Activated CD4-positive, alpha-beta T cell treated with anti-CD3 and anti-CD28 coated beads for 4 hours (primary cell): ENCODE measurements at places on chromosomes 11 and 22.

GRCh38 chr11:35272391-35272902, 133.5 kb downstream of the CD44 start:
- peak; percentile 29 for DNase-seq

GRCh38 chr11:73259406-73260126, 12.6 kb upstream of the P2RY6 start:
- DNase-seq = no peak

DNA sequence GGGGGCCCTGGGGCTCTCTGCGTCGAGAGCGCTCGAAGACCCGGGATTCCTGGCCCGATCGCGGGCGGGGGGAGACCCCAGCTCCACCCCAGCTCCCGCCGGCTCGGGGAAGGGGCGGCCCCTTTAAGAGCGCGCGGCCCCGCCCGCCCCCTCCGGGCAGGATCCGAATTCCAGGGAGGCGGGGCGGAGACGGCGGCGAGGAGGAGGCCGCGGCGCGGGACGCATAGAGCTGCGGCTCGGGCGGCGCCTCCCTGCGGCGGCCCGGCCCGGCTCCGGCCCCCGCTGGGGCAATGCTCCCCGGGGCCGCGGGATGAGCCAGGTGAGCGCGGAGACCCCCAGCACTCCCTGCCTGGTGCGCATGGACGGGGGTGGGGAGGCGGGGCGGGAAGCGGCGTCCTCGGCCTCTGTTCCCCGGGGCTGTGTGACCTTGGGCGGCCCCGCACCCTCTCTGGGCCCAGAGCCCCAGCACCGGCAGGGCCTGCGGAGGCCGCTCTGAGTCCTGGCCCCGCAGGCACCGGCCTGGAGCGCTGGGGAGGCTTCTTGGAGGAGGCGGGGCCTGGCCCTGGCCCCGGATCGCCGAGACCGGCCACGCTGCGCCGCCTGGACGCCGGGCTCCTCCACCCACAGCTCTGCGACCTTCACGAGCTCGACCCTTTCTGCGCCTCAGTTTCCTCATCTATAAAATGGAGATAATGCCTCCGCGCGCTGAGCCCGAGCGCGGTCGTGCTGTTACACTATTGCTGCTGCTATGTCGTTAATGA, 565 bp downstream of the GAS2L1 start:
- no peak for DNase-seq

DNA sequence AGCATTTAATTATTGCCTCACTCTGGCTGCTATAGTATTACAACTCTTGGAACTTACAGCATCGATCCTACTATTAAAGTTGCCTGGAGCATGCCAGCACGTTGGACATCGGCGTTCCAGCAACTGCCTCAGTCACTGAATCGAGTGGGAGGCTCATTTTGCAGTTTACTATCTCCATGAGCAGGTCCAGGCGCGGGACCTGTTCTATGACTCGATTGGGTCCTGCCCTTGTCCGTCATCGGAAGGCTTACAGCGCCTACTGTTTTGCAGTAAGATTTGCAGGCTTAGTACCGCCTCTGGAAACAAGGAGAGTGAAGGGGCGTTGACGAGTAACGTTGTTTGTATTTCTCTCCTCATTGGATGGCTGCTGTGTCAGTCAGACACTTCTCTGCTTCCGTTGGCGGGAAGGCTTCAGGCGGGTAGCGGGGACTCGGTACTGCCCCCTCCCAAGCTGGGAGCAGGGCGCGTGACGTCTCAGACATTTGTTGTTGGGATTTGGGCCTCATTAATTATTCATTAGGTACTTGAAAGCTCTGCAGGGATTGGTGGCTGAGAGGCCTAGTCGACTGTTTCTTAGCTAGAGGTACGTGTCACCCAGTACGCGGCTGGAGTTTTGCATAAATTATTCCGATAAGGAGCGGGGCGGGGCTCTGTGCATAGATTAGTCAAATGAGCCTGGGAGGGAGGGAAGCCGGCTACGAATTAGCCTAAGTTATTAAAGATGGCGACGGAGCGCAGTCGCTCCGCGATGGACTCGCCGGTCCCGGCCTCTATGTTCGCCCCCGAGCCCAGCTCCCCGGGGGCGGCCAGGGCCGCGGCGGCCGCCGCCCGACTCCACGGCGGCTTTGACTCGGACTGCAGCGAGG, at the start of gene GTPBP1:
Gene GTPBP1, plus strand, starts transcription at position 710 of the 866 bp plus-strand sequence. Its CDS starts 12 bp downstream, at position 722.
- peak; percentile 97 for DNase-seq

GRCh38 chr11:44604171-44604581, 38.7 kb downstream of the CD82 start:
- DNase-seq = no peak

- no peak for DNase-seq
Observed at GRCh38 chr11:12922980-12923507, 86.1 kb upstream of the RASSF10 start.

- DNase-seq = no peak
Observed at GRCh38 chr11:11732116-11732515, 109.7 kb upstream of the USP47 start.

- no peak for DNase-seq
Observed at GRCh38 chr11:118610225-118610772, 2.9 kb downstream of the PHLDB1 start.

DNA sequence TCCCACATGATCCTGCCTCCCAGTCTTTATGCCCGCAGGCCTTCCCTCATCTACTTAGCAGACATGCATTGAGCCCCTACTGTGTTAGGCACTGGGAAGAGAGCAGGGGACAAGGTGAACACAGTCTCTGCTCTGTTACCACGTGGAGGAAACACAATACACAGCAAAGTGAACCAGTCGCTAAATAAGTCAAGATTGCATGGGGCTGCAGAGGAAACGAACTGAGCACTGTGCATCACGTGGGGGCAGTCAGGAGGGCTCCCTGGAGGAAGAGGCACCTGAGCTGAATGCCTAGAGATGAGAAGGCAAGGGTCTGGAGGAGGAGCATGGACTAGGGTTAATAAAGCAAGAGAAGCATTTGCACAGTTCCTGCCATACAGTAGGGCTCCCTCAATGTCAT, 102.7 kb downstream of the MN1 start:
- no peak for DNase-seq

DNA sequence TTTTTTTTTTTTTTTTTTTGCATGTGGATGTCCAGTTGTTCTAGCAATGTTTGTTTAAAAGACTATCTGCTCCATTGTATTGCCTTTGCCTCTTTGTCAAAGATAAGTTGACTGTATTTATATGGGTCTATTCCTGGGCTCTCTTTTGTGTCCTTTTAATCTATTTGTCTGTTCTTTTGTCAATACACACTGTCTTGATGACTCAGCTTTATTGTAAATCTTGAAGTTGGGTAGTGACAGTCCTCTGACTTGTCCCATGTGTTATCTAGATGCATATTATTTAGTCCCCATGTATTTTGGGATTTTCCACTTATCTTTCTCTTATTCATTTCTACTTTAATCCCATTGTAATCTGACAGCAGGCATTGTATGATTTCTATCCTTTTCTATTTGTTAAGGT, 3.3 kb downstream of the CCDC81 start:
- DNase-seq = no peak

DNA sequence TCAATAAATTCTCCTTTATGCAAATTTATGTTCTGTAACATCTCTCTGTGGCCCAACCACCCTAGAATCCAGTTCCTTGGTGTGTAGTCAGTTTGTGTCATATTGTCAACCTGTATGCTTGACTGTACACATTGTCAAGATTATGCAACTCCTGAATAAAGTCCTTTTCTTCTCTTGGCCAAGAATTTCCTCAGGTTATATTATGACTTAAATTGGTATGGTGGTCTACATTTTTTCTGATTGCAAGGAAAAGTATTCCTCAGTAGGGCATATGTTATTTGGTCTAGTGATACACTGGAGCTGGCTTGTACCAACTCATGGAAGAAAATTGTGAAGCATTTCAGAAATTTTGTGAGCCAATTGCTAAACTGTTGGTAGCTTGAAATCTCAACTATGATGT, 482.8 kb upstream of the CHORDC1 start:
- DNase-seq = no peak

GRCh38 chr11:15607361-15608036, 492.8 kb downstream of the INSC start:
- no peak for DNase-seq

DNA sequence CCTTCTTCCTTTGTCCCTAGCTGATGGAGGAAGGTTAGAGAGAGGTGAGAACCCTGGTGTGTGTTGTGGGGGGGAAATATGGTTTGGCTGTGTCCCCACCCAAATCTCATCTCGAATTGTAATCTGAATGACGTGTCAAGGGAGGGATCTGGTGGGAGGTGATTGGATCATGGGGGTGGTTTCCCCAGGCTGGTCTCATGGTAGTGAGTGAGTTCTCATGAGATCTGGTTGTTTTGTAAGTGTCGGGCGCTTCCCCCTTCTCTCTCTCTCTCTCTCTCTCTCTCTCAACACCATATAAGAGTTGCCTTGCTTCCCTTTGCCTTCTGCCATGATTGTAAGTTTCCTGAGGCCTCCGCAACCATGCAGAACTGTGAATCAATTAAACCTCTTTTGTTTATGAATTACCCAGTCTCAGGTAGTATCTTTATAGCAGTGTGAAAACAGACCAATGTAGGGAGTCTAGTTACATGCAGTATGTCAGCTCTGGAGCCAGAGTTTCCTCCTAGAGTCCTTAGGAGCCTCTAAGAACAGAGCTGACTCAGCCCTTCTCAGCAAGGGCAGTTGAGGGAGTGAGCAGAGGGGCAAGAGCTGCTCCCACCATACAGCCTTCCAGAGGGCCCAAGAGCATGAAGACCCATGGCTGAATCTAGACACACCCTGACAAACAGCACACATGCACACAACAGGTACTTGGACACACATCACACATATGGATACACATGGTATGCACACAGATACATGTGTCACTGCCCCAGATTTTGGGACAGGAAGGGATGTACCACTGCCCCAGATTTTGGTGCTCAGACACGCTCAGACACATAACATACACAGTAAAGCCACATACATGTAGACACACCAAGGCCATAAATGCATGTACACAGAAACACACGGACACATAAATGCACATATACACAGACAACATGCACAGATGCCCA, 12.9 kb upstream of the LRRC32 start:
- DNase-seq = no peak

GRCh38 chr11:119995730-119996491, 142.0 kb downstream of the TRIM29 start:
- no peak for DNase-seq

GRCh38 chr11:102196816-102197215, 86.6 kb downstream of the YAP1 start:
- no peak for DNase-seq

GRCh38 chr11:113828191-113828590, 47.2 kb downstream of the USP28 start:
- no peak for DNase-seq

GRCh38 chr11:69832561-69833413, 13.6 kb upstream of the FGF3 start:
- no peak for DNase-seq

DNA sequence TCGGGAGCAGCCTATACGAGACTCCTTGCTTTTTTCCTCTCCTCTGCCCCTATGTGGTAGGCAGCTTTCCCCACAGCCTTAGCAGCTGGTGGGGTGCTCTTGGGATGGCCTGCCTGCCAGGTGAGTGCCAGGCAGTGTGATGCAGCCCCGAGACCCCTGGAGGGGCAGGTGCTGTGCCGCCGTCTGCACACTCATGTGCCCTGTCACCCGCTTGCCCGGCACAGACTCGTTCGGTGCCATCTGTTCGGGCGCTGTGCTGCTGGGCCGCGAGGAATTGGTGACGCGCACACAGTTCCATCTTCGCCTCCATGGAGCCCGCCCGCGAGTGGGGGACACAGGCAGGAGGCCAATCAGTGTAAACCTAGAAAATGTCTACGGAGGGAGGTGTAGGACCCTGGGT, 15.1 kb downstream of the TRMU start:
- DNase-seq = no peak

GRCh38 chr11:47380078-47380477, 1.7 kb upstream of the SPI1 start:
- no peak for DNase-seq

DNA sequence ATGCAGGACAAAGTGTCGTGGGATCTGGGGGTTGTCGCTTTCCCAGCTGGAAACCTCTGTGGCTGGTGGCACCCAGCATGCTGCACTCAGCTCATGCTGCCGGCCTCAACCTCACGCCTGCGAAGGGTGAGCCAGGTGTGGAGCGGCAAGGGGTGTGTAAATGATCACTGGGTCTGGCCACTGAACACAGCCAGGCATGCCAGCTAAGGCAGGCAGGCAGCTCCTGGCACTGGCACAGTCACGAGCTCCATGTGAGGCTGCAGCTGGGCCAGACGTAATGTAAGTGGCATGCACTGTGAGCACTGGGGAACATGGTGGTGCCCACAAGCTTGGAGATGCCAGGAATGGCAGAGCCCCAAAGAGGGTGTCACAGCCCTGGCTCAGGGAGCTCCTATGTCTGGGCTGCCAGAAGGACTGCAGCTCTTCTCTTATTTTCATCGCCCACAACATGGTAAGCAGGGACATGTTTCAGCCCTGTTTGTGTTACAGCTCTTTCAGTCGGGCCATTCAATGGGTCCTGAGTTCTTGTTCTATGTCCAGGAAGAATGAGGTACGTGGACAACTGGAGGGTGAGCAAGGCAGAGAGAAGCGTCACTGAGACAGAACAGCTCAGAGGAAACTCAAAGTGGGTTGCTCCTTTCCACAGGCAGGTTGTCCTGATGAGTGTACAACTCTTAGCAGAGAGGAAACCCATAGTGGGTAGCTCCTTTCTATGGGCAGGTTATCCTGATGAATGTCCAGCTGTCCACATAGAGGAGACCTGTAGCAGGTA, 403.8 kb downstream of the CNTN5 start:
- DNase-seq = no peak

GRCh38 chr22:32926600-32926999, 125.1 kb downstream of the TIMP3 start:
- DNase-seq = no peak

GRCh38 chr11:46694072-46694471, 6.3 kb downstream of the ARHGAP1 start:
- DNase-seq = no peak

- DNase-seq = no peak
Observed at GRCh38 chr11:36300650-36301049, 4.6 kb downstream of the PRR5L start.

GRCh38 chr11:57484141-57484710, 23.9 kb downstream of the RTN4RL2 start:
- DNase-seq = no peak

GRCh38 chr22:30990690-30991089, 21.6 kb downstream of the TUG1 start:
- no peak for DNase-seq

DNA sequence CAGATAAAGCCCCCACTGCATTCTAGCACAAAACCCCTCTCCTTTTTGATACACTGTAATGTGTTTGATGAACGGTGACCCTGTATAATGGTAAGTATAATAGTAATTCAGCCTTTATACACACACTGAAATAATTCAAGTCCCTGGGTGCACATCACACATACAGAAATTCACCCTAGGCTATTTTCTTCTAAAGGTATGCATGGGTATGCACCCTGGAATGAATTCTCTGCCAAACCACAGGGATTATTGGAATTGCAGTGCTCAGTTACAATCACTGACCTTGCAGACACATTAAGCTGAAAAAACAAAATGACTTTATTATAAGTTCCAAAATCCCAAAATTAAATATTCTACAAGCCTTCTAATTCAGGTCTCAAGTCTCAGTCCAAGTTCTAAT, 245.9 kb upstream of the FAT3 start:
- no peak for DNase-seq

- no peak for DNase-seq
Observed at GRCh38 chr22:24146194-24146616, 35.1 kb upstream of the SUSD2 start.
